Fibroblast of skin of left quadriceps (primary cell): ENCODE measurements at places on chromosomes 11 and 22.

DNA sequence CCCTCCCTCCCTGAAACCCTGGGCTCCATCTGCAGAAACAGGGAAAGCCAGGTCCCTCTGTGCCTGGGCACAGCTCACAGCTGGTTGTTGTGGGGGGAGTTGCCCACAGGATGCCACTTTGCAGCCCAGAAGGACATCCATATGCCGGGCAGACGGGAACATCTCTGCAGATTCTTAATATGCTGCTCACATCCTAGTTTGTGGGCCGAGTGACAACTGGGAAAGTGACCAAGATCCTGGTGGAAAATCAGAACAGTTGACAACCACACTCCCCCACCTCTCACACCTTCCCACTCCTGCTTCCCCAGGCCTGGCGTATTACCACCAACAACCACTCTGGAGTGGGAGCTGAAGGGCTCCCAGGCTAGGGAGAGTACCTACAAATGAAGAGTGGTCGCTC is 7.3 kb upstream of the SCGB1A1 start:
- no peak for DNase-seq

GRCh38 chr22:37898441-37899181 is 7.5 kb upstream of the MICALL1 start:
- DNase-seq: no peak

GRCh38 chr11:109148669-109149068 is 273.3 kb upstream of the C11orf87 start:
- no peak for DNase-seq

- DNase-seq: no peak
These were observed 30.9 kb upstream of the BAIAP2L2 start for GRCh38 chr22:38141217-38141973.

GRCh38 chr11:126006068-126006467 is 56.6 kb downstream of the CDON start:
- DNase-seq: no peak

- DNase-seq: no peak
These were observed 28.4 kb downstream of the CCDC90B start for GRCh38 chr11:83257761-83258168.

DNA sequence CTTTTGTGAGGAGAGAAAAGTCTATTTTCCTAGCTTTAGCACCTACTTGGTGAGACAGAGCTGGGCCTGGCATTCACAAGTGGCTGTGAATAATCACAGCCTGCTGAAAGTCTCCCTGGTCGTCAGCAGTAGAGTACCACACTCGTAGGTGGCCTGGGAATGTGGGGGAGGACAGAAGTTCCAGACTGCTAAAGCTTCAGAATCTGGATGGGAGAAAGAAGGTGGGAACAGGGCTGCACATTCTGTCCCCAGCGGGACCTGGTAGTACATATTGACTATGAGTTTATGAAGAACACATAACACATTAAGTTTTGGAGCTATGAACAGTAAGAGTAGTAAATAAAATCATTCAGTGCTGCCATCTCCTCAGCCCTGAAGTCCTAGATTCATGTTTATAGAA is 19.0 kb upstream of the LIMK2 start:
- no peak for DNase-seq

DNA sequence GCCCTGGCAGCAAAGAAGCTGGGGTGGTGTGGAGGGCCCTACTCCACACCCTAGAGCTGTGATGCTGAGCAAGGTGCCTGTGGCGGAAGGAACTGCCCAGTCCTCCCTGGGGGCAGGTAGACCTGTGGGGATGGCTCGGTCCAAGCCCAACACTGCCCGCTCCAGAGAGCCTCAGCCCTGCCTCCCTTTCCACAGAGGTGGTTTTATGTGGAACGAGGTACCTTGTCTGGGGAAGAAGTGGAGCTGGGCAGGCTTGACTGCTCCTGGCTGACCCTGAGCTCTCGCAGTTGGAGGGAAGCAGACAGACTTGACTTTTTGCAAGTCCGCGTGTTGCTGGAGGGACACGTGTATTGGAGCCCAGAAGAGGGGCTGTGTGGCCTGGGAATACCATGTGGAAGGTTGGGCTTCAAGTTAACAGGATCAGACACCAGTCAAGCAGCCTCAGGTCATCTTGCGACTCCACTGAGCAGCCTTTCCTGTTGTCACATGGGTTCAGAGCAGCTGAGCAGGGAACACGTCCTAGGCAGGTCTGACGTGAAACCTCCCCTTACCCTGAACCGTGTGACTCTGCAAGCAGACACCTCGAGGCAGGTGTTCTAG is 117.7 kb downstream of the CACNA1I start:
- no peak for DNase-seq

GRCh38 chr11:86698639-86699038 is 26.2 kb upstream of the ME3 start:
- no peak for DNase-seq

GRCh38 chr11:98600786-98601773 is 419.7 kb upstream of the CNTN5 start:
- DNase-seq: no peak

DNA sequence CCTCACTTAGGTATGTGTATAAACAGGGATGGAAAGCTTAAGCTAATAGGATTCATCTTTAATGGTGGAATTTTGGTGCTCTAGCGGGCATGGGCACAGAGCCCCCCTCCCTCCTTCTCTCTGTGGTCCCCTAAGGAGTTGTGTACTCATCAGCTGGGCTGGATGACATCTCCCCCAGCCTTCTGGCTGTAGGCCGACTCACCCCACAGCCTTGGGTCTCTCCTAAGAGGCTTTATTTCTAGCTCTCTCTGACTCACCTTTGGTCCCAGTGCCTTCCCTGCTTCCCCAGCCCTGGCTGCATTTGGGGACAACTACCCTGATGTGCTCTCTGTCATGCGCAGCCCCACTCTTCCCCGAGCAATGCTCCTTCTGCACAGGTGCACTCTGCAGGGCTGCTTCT is 26.9 kb downstream of the SLC6A5 start:
- DNase-seq: no peak

- DNase-seq: no peak
These were observed 21.2 kb downstream of the PTPRJ start for GRCh38 chr11:48001438-48002021.

DNA sequence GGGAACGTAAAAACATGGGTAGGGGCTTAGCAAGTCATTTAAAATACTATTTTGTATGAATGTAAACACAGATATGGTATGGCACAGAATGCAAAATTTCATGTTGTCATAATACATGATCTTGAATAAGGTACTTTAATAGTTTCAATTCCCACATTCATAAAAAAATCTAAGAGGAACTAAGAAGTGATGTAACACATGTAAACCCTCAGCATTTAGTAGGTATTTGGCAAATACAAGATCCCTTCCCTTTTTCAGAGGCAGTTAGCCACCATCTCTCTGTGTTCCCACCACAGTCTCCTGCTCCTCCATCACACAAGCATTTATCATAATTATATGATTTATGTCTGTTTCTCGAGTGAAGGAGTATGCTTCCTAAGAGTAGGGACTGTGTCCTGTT is 251.8 kb downstream of the TENM4 start:
- no peak for DNase-seq

- no peak for DNase-seq
These were observed 62.5 kb upstream of the FGF3 start for GRCh38 chr11:69881467-69882269.

GRCh38 chr11:60917267-60917666 is 3.3 kb downstream of the TMEM109 start:
- DNase-seq: no peak

DNA sequence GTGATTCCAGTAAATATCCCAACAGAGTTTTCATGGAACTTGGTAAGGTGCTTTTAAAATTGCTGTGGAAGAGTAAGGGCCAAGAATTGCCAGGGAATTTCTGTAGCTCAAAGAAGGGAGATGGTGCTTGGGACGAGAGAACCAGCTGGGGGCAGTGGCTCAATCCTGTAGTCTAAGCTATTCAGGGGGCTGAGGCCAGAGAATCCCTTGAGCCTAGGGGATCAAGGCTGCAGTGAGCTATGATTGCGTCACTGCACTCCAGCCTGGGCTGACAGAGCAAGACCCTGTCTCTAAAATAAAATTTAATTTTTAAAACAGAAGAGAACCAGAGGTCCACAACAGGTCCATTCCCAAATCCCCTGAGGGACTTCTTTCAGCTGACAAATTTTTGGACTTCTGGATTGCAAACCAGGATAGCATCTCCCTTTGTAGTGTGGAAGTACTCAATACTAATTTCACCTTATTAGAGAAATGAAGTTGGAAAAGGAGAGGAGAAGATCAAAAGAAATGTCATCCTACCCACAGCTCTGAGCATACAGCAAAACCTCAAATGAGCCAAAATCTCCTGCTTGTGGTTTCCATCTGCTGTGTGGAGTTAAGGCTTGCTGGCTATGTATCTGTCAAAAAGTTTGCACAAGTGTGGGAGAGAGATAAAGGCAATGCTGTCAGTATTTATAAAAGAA is 59.2 kb upstream of the CLPB start:
- DNase-seq: no peak

DNA sequence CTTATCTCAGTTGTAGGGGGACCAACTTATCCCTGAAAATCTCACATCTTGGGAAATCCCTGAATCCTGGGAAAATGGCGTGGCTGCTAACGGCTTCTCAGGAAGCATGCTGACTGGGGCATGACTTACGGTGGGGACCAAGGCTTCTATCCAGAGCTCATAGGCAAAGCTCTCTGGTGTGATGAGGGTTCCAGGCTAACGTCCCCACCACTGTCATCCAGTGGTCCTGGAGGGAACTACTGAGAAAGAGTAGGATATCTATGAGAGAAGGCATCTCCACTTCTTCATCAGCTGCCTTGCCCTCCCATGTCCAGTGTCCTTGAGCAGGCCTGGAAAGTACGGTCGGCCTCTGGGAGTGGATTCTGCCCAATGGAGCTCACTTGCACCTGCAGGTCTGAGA is 210.4 kb upstream of the B3GAT1 start:
- no peak for DNase-seq

- DNase-seq: no peak
These were observed 6.8 kb downstream of the PPP2R1B start for GRCh38 chr11:111759376-111759775.

- no peak for DNase-seq
These were observed 25.7 kb downstream of the DRD4 start for GRCh38 chr11:662689-663274.

- no peak for DNase-seq
These were observed 53.5 kb upstream of the DBX1 start for GRCh38 chr11:20213790-20214189.

DNA sequence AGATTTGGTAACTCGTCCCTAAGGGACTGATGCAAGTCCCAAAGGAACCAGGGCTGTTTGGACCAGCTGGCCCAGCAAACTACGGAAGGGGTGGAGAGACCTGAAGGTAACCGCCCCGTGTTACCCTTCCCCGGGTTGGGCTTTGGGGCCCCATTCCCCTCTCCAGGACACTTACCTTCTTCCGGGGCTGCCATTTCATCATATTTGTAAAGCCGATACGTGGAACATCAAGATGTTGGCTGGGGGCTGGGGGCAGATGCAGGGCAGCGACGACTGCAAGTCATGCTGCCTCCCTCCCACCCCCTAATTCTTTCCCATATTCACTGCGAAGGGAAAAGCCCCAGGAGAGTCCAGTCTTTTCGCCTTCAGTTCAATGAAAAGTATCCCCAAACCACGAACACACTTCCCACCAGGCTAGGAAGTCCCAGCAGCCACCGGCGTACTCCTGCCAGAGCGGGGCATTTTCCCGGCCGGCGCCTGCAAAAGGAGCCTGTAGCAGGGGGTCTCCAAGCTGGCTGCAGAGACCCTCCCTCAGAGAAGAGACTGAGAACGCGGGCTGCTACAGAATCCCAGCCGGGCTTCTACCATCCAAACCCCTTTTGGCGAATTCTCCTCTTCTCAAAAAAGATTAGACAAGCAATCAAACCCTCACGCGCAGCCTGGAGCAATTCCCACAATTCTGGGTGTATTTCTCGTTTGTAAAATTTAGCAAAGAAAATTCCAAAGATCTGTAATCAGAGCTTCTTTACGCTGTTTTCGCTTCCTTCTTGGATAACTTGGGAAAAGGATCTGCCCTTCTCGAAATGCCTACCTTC is 236.7 kb downstream of the TTC28 start:
- no peak for DNase-seq

DNA sequence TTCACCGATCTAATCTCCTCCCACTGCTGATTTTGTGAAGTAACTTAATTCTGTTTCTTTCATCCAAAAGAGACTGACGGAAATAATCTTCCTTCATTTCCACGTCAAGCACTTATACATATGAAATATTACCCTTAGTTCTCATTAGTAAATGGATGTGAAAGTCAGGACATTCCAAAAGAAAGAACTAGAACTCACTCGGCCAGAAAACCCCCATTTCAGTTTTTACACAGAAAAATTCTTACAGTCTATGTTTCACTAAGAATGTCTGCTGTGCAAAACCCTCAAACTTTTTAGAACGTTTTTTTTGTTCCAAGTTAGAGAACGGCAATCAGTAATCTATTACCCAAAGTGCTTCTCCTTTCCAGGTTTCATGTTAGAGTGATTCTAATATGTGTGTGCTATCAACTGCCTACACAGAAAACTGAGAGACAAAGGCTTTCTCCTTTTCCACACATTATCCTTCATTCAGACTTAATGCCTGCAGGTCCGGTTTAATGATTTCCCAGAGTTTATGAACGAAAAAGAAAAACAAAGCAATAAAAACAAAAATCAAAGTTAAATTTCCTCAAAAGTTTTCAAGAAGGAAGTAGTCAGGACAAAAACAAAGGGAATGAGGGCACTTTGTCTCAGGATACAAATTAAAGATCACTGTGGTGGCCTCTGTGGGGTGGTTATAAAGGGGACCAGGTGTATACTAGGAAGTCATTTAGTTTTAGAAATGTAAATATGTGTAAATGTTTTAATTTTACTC is 11.3 kb upstream of the SESN3 start:
- no peak for DNase-seq

DNA sequence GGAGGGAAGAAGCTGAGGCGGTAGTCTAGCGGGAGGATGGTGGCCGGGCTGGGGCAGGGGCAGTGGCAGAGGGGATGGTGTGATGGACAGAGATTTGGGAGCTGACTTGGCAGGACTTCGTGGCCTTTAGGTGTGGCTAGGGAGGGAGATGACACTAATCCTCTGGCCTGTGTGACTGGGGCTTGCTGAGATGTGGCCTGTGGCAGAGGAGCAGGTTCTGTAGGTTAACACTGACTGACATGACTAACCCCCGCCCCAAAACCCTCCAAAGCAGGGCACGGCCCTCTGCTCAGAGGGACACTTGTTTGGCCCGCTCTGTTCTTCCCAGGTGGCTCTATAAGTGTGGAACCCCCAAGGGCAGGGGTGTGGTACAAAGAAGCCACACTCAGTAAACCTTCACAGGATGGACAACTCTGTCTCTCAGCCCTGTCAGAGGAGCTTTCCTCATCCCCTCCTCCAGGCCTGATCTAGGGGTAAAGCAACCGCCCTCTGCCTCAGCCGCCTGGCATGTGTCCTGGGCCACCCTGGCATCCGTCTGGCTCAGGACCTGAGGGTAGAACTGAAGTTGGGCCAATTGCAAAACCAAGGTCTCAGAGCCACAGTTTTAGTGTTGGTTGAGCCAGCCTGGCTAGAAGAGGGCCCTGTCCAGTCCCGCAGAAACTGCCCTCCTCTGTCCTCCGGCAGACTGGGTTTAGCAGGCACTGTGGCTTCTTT is 15.6 kb downstream of the TOM1 start:
- no peak for DNase-seq

DNA sequence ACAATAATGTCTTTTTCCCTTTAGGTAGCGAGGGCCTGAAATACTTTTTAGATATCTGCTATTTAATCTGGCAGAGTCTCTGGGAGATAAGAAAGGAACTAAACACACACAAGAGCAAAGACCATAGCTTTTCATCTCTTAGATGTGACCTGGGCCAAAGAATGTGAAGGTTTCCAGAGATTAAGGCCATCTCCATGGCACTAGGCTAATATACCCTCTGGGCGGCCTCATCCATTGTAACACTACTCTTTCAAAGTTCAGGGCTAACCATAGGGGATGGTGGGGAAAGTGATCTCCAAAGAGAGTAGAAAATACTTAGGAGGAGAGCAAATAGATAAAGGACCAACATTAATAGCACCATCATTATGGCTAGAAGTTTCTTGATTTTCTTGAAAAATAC is 326.4 kb downstream of the LRRC4C start:
- DNase-seq: no peak
